HEK293T (cell line): ENCODE measurements at places on chromosomes 1 and 21.

- DNase-seq = peak; percentile 70
These were observed 482.4 kb downstream of the NPHP4 start for GRCh38 chr1:5509664-5510452.

- peak; percentile 92 for DNase-seq
These were observed at the start of gene VWA1 for GRCh38 chr1:1435106-1435903. Gene VWA1 (plus strand): TSS chr1:1435690. CDS start chr1:1435749, 59 bp downstream.

DNA sequence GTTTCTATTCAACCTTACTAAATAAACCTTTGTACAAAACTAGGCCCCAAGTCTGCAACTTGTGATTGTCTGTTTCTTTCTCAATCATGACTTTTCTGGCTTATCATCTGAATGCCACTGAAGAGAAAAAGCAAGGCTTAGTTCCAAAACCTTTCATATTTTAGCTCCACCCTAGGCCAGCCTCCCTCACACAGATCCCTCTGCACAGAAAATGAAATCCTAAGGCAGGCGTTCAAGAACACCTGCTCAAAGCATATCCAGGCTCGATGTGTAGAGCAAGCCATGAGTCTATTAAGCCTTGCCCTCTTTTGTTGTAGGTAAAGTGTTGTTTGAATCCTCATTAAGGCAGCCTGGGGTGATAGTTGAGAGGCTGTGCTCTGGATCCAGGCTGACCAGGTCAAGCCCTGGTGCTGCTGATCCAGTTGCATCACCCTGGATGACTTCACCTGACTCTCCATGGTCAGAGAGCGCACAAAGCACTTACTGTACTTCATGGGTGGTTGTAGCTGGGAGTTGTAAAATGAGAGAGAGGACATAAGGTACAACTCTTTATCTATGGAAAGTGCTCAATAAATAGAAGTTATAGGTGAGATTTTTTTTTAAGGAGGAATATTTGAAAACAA, 39.0 kb downstream of the FYB2 start:
- DNase-seq = no peak

DNA sequence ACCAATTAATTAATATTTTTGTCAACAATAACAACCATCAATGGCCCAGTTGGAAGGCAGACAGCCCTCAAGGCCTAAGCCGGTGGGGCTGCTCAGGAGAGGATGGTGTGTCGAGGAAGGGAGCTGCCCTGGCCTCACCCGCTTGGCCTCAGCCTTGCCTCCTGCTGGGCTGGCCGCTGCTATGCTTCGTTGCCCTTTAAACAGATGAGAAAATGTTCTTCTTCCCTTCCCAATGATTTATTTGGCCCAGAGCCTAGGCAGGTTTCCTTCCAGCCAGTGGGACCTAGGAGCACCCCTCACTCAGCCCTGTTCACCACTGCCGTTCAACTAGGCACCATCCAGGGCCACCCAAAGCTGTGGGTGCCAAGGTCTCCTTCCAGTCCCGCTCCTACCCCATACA, 3.1 kb upstream of the ADGRB2 start:
- DNase-seq = no peak

- DNase-seq = no peak
These were observed 85.2 kb upstream of the TMPRSS2 start for GRCh38 chr21:41593051-41593759.

DNA sequence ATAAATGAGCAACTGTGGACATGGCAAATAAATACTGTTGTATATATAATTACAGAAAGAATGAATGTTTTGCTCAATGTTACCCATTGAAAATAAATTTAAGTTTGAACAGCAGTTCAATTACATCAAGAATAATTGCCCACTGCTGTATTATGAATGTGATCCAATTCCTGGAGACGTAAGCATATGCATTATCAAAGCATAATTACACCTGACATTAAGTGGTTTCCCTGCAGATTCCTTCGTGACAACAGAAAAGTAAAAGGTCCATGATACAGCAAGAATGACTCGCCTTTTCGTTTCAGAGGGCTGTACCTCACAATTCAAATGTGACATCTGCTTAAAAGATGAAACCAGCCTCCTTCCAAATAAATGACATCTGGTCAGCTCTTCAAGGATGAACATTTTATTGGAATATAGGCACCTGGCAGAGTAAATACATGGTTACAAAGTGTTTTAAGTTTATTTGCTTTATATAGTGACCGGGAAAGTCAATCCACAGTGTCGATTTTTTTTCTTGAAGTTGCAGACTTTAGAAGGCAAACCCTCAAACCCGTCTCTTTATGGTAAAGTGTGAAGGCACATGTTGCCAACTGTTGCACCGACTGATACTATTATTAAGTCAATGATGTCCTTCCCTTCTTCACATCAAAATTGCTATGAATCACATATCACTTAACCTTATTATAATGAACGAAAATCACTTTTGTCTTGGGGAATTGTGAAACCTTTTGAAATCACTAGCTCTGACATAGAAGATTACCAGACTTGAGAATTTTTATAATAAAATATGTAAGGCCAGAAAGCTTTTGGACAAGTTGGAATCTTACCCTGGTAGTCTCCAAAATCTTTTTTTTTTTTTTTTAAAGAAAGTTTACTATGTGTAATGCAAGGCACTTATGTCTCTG, 36.2 kb upstream of the EDEM3 start:
- DNase-seq = no peak

DNA sequence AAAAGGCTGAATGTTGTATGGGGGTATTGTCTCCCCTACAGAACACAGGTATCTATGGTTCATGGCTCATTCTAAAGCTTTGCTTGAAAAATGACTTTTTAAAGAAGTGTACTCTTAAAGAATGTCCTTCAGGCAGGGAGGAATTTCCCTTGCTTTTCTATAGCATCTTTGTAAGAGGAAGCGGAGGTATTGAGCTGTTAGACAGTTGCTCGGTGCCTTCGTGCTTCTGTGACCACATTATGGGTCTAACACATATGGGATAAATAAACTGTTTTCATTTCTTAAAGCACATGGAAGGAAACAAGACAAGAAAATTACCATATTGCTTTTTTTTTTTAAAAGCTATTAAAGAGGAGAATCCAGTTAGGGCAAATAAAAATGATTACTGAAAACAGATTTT, 182.9 kb downstream of the NTNG1 start:
- no peak for DNase-seq

- DNase-seq = no peak
These were observed 48.3 kb downstream of the CTTNBP2NL start for GRCh38 chr1:112444269-112444668.

GRCh38 chr1:2061065-2061778, 11.0 kb downstream of the PRKCZ start:
- no peak for DNase-seq

- no peak for DNase-seq
These were observed 47.9 kb downstream of the LGR6 start for GRCh38 chr1:202241376-202242079.

DNA sequence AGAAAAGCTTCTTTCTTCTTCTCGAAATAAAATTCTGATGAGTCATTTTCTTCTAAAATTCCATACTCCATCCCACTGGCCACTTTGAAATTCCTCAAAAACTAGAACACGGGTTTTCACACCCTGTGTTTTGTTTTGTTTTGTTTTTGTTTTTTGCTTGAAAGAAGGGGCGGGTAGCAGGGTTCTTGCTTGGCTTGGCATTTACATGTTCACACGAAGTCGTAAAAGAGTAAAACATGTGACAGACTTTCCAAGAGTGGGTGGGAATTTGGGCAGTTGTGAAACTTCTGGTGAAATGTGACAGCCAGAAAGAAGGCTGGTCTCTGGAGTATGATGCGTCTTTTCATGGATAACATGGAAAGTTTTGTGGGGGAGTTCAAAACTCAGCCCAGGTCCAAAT, 47.1 kb upstream of the FMN2 start:
- no peak for DNase-seq
